ENCODE measurements at places on chromosomes 2 and 18.

DNA sequence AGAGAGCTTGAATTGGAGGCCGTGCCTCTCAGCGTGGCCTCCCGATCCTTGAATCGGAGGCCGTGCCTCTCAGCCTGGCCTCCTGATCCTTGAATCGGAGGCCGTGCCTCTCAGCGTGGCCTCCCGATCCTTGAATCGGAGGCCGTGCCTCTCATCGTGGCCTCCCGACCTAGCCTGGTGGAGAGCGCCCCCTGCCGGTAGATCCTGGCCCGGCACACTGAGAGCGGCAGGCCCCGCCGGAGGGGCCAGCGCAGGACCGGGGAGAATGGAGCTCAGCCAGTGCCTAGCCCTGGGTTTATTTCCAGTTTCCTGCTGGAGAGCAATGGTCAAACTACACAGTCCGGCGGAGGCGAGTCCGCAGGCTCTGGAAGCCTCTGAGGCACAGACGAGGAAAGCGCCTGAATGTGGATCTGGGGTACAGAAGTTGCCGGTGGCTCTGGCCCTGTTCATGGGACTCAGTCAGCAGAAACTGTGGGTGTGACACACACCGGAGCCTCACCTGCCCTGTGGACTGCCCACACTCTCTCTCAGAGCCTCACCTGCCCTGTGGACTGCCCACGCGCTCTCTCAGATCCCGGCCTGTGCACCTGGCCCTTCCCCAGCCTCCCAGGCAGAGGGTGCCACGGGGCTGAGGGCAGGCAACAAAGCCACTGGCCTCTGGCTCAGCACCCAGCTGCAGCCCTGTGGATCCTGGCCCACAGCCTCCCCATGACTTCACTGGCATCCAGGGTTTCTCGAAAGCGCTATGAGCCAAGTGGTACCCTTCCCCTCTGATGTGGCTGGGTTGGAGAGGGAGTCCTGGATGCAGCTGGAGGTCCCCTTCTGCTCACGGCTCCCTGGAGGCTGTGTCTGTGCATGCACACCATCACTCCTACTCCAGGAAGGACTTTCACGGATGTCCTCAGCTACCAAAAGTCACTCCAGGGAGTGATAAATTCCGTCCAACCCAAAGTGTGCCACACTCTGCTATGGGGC, 1.5 kb downstream of the IL36B start:
- DNase-seq = no peak

- DNase-seq = no peak
These were observed 274.6 kb downstream of the EIPR1 start for GRCh38 chr2:3102922-3103569.

DNA sequence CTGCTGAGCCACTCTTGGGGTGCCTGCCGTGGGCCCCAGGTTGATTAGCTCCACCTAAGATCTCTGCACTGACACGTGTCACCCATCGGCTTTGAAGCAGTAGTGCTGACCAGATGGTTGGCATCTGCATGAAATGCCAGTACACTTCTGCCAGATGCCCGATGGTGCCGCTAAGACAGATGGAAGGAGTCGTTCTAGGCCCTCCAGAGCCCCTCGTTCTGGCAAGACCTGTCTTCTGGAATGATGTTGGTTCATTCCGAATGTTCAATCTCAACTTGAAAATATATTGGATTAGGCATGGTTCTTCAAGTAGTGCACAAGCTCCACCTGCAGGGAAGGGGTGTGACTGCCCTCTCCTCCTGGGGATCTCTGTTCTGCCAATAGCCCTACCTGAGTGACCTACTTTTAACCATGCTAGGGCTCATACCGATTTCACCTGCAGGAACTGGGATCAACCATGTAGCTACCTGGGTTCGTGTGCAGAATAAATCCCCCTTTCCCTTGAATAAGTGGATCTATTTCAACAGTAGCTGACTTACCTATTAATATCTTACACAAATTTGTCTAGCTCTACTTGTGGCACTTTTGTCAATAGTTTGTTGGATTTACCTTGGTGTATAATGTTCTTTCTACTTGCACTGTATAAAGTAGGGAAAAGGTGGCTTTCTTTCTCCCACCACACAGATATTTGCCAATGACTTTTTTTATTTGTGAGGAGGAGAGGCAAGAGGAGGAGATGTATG, 342.6 kb downstream of the CTNNA2 start:
- DNase-seq = no peak

GRCh38 chr2:70832386-70832785, 3.2 kb downstream of the CD207 start:
- no peak for DNase-seq

DNA sequence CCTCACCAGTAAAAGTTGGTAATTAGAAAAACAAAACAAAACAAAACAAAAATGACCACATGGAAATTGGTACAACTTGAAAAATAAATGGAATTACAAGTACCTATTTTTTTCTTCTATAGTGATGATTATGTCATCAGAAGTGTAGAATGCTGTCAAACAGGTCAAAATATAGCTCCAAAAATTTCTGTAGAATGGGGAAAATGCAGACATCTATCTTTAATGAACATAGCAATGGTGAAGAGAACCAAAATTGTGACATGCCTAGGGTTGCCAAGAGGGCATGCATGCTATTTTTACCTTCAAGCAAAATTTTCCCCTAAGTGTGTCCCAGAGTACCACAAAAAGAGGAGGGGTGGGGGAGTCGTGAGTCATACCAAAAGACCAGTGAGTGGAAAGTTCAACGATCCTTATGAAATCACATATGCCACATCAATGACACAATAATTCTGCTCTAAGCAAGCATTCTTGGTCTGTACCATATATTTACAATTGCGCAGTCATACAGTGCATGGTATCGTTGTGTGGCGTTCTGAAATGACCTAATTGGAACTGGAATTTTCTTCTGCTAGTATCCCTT, 1436.4 kb downstream of the SUCLG1 start:
- no peak for DNase-seq

DNA sequence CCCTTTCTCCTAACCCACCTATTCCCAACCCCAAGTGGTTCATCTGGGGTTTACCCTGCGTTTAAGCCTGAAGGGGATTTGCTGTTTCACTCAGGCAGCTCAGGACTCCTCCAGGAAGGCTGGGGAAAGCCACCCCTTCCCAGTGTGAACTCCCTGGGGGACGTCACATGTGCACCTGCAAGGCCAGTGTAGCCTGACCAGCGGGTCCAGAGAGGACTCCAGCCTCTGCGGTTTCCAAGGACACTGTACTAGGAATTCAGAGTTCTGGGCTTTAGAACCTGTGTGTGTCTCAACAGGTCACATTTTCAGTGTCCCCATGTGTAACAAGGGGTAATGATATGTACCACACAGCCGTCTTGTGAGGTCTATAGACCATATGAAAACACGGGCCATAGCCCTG, 17.9 kb downstream of the EHD3 start:
- no peak for DNase-seq

DNA sequence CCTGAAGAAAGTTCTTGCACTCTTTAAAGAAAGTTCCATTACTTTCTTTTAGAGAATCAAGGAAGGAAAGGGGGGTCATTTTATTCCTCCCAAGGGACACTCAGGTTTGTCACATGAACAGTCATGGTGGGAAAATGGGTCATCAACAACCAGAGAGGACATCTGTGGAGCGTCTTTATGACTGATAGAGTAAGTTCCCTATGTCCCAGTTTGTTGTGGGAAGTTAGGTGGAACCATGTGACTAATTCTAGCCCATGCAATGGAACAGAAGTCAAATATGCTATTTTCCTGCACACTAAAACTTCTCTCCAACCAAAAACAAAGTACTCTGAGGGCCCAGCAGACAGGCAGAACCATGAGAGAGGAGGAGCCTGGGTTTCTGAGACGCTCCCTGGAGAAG, 165.6 kb upstream of the SERTAD2 start:
- no peak for DNase-seq

GRCh38 chr2:69185807-69186206, 172.8 kb downstream of the ANTXR1 start:
- DNase-seq = no peak

- no peak for DNase-seq
These were observed 22.6 kb downstream of the TCF23 start for GRCh38 chr2:27171351-27171848.

DNA sequence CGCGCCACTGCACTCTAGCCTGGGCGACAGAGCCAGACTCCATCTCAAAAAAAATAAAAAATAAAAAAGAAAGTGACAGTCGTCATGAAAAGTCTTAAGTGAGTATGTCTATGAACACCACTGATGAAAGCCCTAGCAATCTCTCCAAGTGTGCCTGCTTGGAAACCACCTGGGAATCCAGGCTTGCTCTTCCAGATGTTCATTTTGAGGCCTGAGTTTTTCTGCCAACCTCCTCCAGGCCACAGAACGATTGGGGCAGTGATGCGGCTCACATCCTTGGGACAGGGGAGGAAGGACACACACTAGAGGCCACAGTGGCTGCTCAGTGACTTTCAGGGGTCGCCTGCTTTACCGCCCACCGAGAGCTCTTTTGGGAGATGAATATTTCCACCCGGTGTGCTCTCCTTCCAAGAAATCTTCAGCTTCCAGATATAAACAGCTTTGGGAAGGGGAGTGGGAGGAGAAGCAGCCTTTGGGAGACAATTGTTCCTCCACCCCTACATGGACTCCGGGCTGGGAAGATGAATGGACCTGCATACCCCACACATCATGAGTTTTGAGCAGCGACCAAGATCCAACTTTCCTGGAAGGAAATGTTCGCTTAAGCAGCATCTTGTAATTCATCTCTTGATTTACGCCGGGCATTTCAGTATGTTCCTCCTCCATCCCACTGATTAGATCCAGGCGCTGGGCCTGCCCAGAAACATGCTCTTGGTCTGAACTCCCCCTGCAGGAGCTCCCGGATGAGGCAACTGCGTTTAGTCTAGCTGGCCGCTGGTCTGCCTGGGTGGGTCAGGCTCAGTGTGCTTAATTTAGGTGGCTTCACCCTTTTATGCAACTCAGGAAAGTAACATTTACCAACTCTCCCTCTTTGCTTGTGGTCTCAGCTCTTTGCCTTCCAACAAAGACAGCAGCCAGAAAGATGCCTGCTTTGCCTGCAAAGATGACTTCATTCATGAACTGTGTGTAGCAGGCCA, 6.2 kb upstream of the ARMC9 start:
- DNase-seq = no peak

DNA sequence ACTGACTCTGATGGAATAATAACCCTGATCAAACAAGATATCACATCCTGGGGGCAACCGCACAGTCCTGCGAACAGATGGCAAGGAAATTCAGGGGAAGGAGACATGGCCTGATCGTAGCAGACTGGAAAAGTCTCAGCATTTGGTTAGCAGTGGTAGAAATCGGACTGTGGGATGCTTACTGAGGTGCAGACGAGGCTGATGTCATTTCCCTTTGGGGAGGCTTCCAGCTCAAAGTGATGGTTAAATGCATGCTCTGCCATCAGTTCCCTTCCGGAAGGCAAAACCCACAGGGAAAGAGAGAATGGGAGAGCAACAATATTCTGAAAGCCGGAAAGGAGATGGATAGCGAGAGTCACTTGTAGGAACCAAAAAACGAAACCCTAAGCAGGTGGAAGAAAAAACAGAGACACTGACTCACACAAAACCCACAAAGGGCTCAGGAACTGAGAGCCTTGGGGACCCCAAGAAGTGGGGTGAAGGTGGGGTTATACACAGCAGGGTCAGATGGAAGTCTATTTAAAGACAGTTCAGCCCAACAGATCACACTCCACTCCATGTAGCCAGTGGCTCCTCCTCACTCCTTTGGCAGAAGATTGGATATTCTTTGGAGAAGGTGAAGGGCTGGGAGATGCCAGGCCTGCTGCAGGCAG, 93.1 kb downstream of the INPP5D start:
- no peak for DNase-seq

DNA sequence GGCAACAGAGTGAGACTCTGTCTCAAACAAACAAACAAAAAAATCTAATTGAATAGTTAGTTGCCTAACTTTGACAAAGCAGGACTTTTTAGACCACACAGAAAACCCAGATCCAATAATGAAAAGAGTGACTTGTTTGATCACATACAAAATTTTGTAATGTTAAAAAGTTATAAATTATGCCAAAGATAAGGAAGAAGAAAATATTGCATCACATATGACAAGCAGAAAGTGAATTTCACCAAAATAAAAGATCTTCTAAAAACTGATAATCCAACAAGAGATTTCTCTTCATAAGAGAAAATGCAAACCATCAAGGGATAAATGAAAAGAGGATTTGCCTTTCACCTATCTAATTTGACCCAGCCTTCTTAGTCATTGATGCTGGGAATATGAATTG, 2.8 kb upstream of the RMP24 start:
- DNase-seq = no peak

- no peak for DNase-seq
These were observed 76.4 kb downstream of the ASB1 start for GRCh38 chr2:238502956-238503791.

DNA sequence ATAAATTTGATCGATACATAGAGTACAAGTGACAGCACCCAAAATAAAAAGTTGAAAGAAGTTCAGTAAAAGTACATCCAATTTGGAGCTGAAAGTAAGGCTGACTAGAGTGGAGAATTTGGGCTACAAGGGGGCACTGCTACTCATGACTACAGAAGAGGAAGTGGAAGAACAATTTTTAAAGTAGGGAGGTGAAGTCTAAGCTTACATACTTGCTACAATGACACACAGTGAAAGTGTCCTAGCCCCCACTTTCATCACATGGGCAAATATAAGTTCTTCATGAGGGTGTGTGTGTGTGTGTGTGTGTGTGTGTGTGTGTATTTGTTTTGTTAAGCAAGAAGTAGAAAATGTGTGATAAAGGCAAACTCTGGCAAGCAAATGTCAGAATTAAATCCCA, 45.7 kb downstream of the MAP3K2 start:
- DNase-seq = no peak
